ENCODE measurements at places on chromosomes 5 and 9.

GRCh38 chr5:97545886-97546535 lies 363.0 kb upstream of the RIOK2 start:
- no peak for DNase-seq

DNA sequence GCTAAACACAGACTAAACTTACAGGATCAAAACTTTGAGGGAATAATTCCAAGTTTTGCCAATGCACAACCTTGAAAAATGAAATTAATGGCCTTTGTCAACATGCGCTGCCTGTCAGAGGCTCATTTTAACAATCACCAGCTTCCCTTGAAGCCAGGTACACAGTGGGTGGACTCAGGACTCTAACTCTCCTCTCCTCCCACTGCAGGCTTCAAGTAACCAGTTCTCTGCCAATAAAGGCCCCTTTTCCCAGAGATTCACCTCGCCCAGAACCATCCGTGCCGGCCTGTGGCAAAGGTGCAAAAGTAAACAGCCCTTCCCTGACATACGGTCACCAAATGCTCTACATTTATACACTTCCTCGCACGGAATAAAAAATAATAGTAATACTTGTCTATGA lies 18.4 kb upstream of the FBP2 start:
- no peak for DNase-seq

- DNase-seq, result no peak
These were observed 178.4 kb downstream of the FAM114A2 start for GRCh38 chr5:153860195-153860886.

- DNase-seq, result no peak
These were observed 43.1 kb upstream of the GLIPR2 start for GRCh38 chr9:36093384-36093783.

DNA sequence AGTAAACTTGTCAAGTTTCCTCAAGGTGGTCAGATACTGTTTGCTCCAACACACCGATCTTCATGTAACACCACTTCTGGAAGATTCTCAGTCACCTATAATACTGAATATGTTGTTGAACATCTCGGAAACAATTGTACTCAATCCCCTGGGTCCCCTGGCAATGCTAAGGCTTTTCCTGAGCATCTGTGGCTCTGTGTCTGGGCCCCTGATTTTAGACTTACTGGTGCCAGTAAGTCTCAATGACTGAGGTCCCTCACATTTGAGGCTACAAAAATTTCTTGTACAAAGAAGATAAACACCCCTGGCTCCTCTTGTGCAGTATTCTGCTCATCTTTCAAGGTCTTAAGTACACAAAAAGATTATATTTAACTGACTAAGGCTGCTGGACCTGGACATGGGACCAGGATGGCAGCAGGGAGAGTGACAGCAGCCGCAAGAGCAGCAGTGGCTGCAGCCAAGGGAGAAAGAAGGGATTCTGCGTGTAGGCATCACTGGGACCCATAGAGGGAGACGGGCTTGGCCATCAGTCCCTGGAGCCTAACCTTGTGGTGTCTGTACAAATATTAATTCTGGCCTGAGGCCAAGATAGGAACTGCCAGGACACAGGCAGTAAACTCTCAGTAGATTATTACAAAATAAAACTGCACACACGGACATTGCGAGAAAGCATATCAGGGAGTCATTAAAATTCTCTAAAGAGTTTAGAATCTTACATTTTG lies 49.0 kb upstream of the TNPO1 start:
- no peak for DNase-seq

DNA sequence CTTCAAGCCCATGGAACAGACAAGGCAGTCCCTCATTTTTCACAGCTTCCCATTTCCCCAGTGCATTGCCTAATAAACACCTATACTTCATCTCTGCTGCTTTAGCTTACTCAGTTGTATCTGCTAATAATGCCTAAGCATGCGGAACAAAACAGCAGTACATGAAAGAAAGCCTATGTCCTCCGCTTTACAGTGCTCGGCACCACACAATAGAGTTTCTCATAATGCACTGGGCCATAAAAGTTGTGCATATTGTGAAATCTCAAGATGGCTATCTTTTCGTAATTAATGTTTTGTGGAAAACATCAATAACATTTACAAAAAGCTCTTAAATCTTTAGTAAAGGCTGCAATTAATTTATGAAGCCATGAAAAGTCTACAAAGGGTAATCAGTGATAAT lies 69.3 kb downstream of the DENND1A start:
- no peak for DNase-seq

GRCh38 chr9:7433508-7434292 lies 365.9 kb downstream of the DMAC1 start:
- DNase-seq, result no peak

DNA sequence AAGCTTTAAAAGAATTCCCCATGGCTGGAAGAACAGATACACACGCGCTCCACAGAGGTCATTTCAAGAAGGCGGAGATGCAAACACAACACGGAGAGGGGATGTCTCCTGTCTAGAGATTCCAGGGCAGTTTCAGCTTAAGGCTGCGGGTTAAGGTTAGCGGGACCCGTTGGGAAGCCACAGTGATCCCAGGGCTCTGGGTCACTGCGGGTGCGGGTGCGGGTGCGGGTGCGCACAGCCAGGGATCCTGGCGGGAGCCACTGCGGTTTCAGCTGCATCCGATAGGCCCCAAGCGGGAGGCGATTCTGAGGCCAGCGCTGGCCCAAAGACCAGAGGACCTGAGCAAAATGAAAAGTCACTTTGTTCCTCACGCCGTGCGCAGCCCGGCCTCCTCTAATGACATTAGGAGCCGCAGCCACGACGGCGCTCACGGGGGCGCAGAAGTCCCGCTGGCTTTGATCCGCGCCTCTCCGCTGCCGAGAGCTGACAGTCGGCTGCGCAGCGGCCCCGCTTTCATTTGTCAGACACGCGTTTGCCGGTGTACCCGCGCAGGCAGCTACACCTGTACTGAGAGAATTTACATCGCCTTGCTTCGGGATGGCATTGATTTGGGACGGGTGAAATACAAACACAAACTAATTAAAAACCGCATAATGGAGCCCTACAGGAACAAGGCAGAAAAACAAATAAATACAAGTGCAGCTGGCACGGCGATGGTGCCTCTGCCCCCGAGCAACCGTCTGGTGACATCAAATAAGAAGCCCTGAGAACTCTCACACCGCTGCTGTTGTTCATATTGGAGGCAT lies 5.3 kb upstream of the IRX1 start:
- DNase-seq, result no peak

DNA sequence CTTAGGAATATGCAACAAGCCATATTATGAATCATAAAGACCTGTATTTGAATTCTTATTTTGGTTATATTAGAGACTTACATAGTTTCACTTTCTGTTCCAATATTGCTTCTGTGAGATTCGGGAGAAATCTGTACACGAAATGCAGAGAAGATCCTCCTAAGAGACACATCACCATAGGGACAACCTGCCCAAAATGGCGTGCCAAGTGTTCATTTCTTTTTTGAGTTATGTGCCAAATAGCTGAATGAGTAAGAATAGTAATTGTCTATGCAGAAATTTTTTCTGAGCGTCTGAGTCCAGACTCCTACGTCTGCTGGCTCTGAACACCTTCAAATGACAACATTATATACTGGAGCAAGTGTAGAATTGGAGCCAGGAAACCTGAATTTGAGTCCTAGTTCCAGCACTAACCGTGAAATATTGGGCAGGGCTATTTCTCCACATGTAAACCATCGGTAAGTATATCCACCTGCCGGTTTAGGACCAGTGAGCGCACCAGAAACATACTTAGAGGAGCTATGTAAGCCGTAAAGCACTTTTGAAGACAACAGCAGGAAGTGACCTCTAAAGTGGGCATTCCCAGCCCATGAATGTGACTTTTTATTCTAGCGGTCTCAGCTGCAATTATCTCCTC lies 163.9 kb upstream of the DMRT1 start:
- DNase-seq, result no peak

DNA sequence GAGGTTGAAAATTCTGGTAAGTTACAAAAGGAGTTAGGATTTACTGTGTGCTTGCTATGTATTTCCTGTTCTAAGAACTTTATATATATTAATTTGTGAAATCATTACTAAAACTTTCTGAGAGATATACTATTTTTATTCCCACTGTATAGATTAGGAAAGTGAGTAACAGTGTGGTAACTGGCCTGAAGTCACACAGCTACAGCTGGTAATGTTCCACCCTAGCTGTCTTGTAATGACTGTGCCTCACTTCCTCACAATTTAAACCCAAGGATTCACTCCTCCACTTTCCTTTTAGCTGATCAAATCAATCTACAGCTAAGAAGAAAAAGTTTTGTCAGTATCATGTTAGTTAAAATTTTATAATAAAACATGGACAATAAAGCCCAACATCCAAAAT lies 278.8 kb downstream of the GAS1 start:
- DNase-seq, result no peak
